Neural progenitor cell (in vitro differentiated cells): ENCODE measurements at places on chromosomes 5 and 9.

- no peaks in the 10 kb centered on the region for H3K36me3 ChIP-seq
- no peaks in the 10 kb centered on the region for H3K27me3 ChIP-seq
- DNase-seq = no peak
- no peak overlapping the region for H3K4me3 ChIP-seq
- no peak overlapping the region for H3K27ac ChIP-seq
- H3K4me1 ChIP-seq = peaks cover 14% of the 10 kb centered on the region
Observed at GRCh38 chr5:4572311-4573100, 567.6 kb upstream of the ADAMTS16 start.

DNA sequence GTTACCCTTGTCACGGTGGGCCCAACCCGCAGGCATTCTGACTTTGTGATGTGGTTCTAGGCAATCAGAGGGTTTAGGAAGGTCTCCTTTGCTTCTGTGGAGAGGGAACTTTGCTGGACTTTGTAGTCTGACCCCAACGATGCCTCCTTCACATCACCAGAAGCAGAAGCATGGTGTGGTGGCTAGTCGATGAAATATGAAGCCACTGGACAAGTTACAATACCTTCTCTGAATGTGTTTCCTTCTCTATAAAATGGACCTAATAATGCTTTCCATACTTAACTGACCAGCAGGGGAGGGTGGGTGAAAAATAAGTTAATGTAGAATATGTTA, 607 bp downstream of the SPEF2 start:
- peaks cover 89% of the 10 kb centered on the region for H3K27me3 ChIP-seq
- DNase-seq = no peak
- no peaks in the 10 kb centered on the region for H3K36me3 ChIP-seq
- peak overlapping the region; percentile 77 for H3K4me3 ChIP-seq
- no peak overlapping the region for H3K27ac ChIP-seq

- H3K27ac ChIP-seq = no peak overlapping the region
- H3K4me1 ChIP-seq = peaks cover 16% of the 10 kb centered on the region
- no peaks in the 10 kb centered on the region for H3K36me3 ChIP-seq
Observed at GRCh38 chr9:99907208-99907532, 716 bp downstream of the STX17 start.

DNA sequence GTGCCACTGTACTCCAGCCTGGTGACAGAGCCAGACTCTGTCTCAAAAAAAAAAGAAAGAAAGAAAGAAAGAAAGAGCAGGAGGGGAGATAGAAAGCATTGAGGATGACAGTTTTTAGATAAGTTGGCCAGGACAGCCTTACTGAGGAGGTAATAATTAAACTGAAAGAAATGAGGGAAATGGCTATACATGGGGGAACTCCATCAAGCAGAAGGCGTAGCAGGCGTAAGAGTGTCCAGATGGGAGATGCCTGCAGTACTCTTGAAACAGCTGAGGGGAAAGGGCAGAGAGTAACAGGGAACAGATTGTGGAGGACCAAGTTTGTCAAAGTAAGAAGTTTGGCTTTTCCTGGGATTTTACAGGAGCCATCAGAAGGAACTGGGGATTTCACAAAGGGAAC, 57.5 kb downstream of the HMGCS1 start:
- no peak for DNase-seq
- H3K4me3 ChIP-seq = no peak overlapping the region
- no peak overlapping the region for H3K27ac ChIP-seq
- H3K4me1 ChIP-seq = no peaks in the 10 kb centered on the region
- H3K27me3 ChIP-seq = no peaks in the 10 kb centered on the region

GRCh38 chr5:57785946-57786345, 303.3 kb upstream of the ACTBL2 start:
- no peak for DNase-seq
- H3K27ac ChIP-seq = no peak overlapping the region
- no peaks in the 10 kb centered on the region for H3K27me3 ChIP-seq
- H3K4me3 ChIP-seq = no peak overlapping the region

DNA sequence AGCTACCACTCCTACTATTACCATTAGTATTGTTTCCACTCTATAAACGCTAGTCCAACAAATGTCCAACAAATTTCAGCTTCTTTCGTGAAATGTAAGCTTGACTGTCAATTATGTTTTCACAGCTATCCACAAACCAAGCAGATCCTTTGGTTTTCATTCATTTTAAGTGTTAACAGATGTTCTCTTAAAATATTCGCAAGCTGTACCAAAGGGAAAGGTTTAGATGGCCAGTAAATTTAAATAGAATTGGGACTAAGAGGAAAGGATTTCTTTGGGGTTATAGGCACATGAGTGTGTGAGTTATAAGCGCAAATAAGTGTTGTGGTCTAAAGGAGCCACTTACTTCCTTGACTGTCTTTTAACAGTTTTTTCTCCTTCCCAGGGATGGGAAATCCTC, 136.8 kb upstream of the ADRA1B start:
- H3K27ac ChIP-seq = no peak overlapping the region
- no peak overlapping the region for H3K4me3 ChIP-seq
- H3K36me3 ChIP-seq = no peaks in the 10 kb centered on the region
- DNase-seq = no peak
- H3K27me3 ChIP-seq = peaks cover 4% of the 10 kb centered on the region

GRCh38 chr5:122352331-122352730, 40.3 kb downstream of the SNCAIP start:
- H3K4me3 ChIP-seq = no peak overlapping the region
- H3K36me3 ChIP-seq = no peaks in the 10 kb centered on the region
- no peak for DNase-seq
- H3K27me3 ChIP-seq = no peaks in the 10 kb centered on the region

DNA sequence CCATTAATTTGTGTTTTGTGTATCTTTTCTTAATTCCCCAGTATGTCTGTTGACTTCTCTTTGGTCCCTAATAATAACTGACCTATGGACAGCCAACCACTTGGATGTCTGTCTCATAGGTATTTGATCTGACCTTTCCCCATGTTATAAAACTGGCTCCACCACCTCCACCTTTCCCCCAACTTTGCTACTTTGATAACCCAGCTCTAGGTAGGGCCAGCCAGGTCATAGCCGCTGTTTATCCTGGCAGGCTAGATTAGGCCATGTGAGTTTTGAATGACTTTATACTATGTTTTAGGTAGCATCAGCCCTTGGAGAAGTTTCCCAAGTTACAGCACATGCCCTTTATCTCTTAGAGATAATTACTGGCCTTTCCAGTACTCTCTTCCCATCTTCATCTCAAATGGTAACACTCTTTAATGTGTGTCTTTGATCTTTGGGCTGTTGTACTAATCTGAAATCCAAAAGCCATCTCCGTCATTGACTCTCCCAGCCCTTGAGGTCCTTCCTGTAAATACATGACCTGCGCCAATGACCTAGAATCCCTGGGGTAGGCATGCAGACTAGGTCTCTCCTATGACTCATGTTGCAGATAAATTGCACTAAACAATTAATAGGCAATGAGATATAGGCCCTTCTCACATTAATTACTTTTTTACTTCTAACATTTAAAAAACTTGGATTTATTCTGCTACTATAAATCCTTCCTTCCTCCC, 152.6 kb downstream of the CD180 start:
- no peak overlapping the region for H3K27ac ChIP-seq

GRCh38 chr9:121233906-121234831, 32.5 kb upstream of the RAB14 start:
- no peak for DNase-seq
- H3K4me1 ChIP-seq = peaks cover 11% of the 10 kb centered on the region
- peaks cover 4% of the 10 kb centered on the region for H3K27me3 ChIP-seq

- DNase-seq = no peak
- H3K27me3 ChIP-seq = no peaks in the 10 kb centered on the region
- no peak overlapping the region for H3K4me3 ChIP-seq
- H3K27ac ChIP-seq = no peak overlapping the region
- no peaks in the 10 kb centered on the region for H3K4me1 ChIP-seq
Observed at GRCh38 chr9:95890594-95890993, 15.1 kb downstream of the ERCC6L2 start.

DNA sequence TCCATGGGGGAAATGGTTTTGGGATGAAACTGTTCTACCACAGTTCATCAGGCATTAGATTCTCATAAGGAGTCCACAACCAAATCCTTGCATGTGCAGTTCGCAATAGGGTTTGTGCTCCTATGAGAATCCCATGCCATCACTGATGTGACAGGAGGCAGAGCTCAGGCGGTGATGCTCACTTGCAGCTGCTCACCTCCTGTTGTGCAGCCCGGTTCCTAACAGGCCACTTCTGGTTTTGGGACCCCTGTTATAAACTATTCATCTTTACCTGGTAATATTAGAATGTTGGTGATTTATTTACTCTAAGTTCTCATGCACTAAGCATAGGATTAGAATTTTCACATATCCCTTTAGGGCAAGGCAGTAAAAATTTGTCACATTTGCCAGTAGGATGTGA, 122.3 kb downstream of the CDC42SE2 start:
- no peaks in the 10 kb centered on the region for H3K4me1 ChIP-seq
- H3K4me3 ChIP-seq = no peak overlapping the region
- no peaks in the 10 kb centered on the region for H3K36me3 ChIP-seq
- no peak overlapping the region for H3K27ac ChIP-seq
- H3K27me3 ChIP-seq = no peaks in the 10 kb centered on the region
- DNase-seq = no peak
